Epithelial cell of umbilical artery (primary cell): ENCODE measurements at places on chromosomes 2 and 18. TPM values are rescaled to one million over a fixed set of nuclear protein-coding genes. Genes with fewer than 3 reads are reported as not detected.

Gene MEP1B
- total RNA-seq: not detected in 2 replicates

Gene RAD51AP2
- total RNA-seq: not detected in 2 replicates

Gene OR6B2
- total RNA-seq: not detected in 2 replicates

Gene TTN
- total RNA-seq: 1.1 and 1.3 TPM in 2 replicates

Gene LIMS4
- total RNA-seq: 18.1 and 25.0 TPM in 2 replicates

Gene FAP
- 7.1 and 40.3 TPM in 2 replicates for total RNA-seq

Gene KANSL1L
- total RNA-seq: 7.5 and 11.7 TPM in 2 replicates

Gene ACVR1C
- under 0.01 and 0.15 TPM in 2 replicates for total RNA-seq

Gene TMEM237
- 27.3 and 33.6 TPM in 2 replicates for total RNA-seq

Gene UGT1A10
- total RNA-seq: not detected in 2 replicates

Gene AMER3
- total RNA-seq: not detected in 2 replicates

Gene FARSB
- 15.6 and 17.2 TPM in 2 replicates for total RNA-seq

Gene ASXL3
- 0.32 TPM in 1 of 2 replicates, not detected in the other for total RNA-seq

Gene SERPINB3
- total RNA-seq: not detected in 2 replicates

Gene LBH
- total RNA-seq: 1.1 and 15.6 TPM in 2 replicates

Gene RNU2-63P
- 15.6 and 88.5 TPM in 2 replicates for total RNA-seq

Gene DSC3
- total RNA-seq: 0.61 and 1.3 TPM in 2 replicates

Gene TNFAIP6
- total RNA-seq: under 0.01 and 0.91 TPM in 2 replicates

Gene CDH20
- total RNA-seq: not detected in 2 replicates

Gene LDLRAD4
- 0.65 and 3.0 TPM in 2 replicates for total RNA-seq

Gene CD8A
- total RNA-seq: not detected in 2 replicates

Gene IKZF2
- 0.32 and 0.91 TPM in 2 replicates for total RNA-seq

Gene STPG4
- under 0.01 TPM in 1 of 2 replicates, not detected in the other for total RNA-seq

Gene GLI2
- total RNA-seq: under 0.01 and 0.30 TPM in 2 replicates

Gene GRB14
- total RNA-seq: 4.5 and 11.9 TPM in 2 replicates

Gene SP100
- total RNA-seq: 75.7 and 159 TPM in 2 replicates

Gene REG1B
- not detected in 2 replicates for total RNA-seq

Gene ALPG
- not detected in 2 replicates for total RNA-seq

Gene ZNF516
- total RNA-seq: 5.6 and 9.4 TPM in 2 replicates

Gene PDE11A
- under 0.01 TPM in 1 of 2 replicates, not detected in the other for total RNA-seq

Gene LYPD6
- total RNA-seq: 2.6 and 7.4 TPM in 2 replicates

Gene UGT1A3
- not detected in 2 replicates for total RNA-seq

Gene ZNF236
- total RNA-seq: 4.2 and 10.8 TPM in 2 replicates

Gene GCKR
- total RNA-seq: 3.2 and 8.8 TPM in 2 replicates

Gene LAMA3
- total RNA-seq: 1.9 and 3.3 TPM in 2 replicates

Gene GALNT5
- total RNA-seq: under 0.01 and 0.30 TPM in 2 replicates

Gene KCNG2
- total RNA-seq: not detected in 2 replicates

Gene MYOM1
- total RNA-seq: 0.32 and 0.91 TPM in 2 replicates
